ENCODE measurements at places on chromosomes 2 and 18.

GRCh38 chr2:131152074-131152473 lies 46.9 kb downstream of the PLEKHB2 start:
- DNase-seq, result no peak

DNA sequence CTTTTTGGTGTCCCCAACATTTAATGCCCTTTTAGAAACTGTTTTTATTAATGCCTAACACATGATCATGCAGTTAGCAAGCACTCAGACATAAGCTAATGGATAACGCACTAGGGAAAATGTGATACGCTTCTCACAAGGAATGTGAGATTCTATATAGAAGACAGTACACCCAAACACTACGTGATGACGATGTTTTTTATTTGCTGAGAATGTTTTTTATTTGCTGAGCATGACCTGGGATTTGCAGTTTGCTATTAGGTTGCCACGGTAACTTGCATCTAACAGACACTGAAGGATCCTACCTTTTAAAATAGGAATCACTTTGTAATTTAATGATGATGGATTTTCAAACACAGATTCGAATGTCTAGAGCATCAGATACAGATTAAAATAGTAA lies 4.9 kb downstream of the SMC6 start:
- no peak for DNase-seq

GRCh38 chr2:55590810-55591440 lies 26.5 kb downstream of the PPP4R3B start:
- no peak for DNase-seq

DNA sequence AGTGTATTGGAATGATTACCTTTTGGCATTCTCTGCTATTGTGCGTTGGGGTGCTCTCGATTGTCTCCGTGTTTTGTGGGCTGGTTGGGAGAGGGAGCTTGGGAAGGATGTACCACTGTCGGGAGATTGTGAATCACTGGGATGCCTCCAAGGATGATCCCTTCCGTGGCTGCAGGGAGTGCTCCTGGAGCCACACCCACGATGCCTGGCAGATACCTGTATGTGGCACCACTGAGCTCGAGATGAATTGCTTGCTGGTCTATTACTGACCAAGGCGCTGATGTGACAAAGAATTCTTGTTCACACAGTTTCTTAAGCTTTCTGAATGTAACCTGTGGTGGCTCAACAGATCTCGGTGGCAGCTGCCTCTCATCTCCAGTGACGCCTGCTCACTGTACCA lies 159.7 kb upstream of the LHCGR start:
- no peak for DNase-seq

- no peak for DNase-seq
These were observed 351.9 kb upstream of the SMIM21 start for GRCh38 chr18:75779450-75779849.

DNA sequence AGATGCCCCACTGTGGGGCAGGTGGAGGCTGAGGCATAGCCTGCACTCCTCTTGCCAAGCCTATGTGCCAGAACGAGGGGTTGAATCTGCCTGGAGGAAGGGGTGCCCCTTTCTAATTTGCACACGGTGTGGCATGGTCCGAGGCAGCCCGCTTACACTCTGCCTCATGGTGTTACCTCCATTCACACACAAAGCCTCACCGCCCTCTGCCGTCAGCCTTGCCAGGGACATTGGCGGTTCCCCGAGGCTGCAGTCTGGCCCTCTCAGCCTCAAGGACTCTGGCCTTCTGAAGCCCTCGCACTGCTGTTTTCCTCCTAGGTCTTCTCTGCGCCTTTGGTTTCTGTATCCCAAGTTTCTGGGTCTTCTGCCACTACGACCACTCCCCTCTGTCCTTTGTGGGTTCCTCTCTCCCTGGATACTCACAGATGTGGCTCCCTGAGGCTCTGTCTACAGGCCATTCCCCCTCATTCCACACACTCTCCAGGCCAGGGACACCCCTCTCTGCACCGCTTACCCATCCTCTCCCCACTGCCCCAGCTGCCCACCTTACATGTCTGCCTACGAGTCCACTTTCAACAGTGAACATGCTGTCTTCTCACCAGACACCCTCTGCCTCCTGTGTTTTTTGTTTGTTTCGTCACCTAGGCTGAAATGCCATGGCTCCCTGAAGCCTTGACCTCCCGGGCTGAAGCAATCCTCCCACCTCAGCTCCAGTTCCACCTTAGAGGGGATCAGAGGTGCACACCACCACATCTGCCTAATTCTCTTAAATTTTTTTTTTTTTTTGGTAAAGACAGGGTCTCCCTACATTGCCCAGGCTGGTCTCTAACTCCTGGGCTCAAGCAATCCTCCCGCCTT lies 7.9 kb upstream of the ASPRV1 start:
- no peak for DNase-seq

- no peak for DNase-seq
These were observed 32.2 kb upstream of the PIK3C3 start for GRCh38 chr18:41922841-41923240.

- no peak for DNase-seq
These were observed 32.7 kb downstream of the TMEM131 start for GRCh38 chr2:97963079-97963406.

DNA sequence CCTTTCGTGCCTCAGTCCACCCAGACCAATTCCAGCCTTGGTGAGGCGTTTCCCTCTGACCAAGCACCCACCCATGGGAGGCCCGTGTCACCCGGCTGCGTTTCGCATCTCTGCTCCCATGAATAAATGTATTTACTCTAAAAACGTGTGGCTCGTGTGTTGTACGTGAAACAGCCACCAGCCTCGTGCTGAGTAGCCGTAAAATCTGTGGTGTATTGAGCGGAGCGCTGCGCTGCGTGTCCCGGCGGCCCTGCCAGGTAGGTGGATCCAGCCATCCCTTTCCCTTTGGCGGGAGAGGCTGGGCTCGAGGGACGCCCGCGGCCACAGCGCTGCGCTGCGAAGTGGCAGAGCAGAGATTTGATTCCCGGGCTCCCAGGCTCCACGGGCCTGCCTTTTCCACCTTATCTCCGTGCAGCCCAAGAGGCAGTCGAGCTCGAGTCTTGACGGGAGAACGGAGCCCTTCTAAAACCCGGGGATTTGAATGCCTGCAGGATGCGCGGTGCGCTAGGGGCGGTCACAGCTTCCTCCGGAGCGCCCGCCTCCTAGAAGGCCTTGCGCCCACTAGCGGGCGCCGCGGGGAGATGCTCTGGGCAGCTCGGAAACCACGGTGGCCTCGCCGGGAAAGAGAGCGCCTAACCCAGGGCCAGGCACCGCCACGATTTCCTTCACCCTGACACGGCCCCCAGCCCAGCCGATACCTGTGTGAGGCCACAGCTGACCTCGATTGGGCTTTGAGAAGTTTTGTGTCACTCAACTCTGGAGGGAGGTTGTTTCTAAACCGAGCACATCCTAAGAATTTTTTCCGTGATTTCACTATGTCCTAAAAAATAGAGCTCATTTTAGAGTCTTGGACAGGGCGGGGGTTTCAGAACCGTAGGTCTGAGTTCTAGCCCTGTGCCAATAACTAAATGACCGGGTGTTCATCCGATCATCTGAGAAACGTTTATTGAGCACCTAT lies 3.9 kb upstream of the PSMD1 start:
- peak; percentile 66 for DNase-seq

GRCh38 chr2:135785032-135785431 lies 43.4 kb downstream of the UBXN4 start:
- DNase-seq, result no peak

DNA sequence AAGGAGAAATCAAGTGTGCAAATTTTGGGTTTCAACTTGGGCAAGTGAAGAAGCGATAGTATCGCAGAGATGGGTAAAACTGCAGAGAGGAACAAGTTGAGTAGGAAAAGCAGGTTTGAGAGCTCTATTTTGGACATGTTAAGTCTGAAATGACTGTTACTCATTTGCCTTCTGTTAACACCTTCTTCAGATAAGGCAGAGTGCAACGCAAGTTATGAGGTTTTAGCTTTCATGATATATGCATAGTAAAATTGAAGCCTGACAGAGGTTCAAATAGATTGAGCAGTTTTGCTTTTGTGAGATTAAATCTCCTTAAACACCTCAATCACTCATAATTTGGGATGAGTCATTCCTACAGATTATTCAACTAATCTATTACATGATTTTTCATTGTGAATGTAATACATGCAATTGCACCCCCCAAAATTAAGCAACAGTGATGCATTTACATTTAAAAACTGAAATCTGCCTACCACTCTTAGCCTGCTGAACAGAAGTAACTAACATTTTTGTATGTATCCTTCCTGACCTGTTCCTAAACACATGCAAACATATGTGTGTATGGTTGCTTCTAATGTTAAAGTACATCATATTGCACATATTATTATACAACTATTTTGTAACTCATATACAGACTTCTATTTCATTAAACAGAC lies 575.4 kb downstream of the ARHGAP15 start:
- DNase-seq, result no peak

DNA sequence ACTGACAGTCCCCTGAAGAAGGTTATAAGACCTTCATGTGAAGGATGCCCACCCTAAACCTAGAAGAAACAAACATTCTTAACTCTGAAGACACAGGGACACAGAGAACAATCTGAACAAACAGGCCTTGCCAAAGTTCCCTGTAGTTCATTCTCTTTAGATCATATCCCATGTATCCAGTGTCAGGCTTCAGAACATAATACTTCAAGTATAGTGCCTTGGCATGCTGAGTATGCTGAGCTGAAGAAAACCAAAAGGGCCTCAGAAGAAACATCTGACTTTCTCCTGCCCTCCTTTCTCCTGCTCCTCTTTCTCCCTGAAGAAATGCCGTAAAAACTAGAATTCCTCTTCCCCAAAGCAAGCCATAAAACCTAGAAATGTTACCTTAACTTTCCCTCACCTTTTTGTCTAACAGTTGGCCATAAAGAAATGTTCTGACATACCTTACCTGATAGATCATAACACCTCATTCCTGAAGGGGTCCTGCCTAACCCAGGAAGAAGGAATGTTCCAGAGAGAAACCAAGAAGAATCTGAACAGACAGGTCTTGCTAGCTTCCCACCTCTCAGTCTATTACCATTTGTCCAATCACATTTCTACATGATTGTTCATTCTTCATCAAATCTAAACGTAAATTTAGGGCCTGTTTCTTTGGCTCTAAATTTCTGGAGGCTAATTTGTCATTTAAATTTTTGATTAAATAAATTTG lies 160.1 kb upstream of the ZC3H15 start:
- DNase-seq, result no peak

- no peak for DNase-seq
These were observed 161.5 kb downstream of the PHLPP1 start for GRCh38 chr18:62876828-62877227.

DNA sequence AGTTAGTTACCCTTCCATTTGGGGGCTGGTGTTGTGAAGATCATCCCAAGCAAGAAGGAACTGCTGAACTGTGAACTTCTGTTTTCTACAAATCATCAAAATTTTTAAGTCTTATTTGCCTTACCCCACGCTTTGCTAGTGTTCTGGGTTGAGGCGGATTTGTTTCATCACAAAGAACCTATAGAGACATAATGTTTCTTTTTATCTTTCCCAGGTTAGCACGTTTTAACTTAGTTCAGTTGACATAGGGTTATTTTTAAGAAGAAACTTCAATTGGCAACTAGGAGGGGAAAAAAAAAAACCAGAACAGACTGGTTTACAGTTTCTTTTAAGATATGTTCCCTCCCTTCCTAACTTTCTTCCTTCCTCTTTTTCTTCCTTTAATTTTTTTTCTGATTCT lies 31.1 kb upstream of the CERS6 start:
- DNase-seq, result no peak

DNA sequence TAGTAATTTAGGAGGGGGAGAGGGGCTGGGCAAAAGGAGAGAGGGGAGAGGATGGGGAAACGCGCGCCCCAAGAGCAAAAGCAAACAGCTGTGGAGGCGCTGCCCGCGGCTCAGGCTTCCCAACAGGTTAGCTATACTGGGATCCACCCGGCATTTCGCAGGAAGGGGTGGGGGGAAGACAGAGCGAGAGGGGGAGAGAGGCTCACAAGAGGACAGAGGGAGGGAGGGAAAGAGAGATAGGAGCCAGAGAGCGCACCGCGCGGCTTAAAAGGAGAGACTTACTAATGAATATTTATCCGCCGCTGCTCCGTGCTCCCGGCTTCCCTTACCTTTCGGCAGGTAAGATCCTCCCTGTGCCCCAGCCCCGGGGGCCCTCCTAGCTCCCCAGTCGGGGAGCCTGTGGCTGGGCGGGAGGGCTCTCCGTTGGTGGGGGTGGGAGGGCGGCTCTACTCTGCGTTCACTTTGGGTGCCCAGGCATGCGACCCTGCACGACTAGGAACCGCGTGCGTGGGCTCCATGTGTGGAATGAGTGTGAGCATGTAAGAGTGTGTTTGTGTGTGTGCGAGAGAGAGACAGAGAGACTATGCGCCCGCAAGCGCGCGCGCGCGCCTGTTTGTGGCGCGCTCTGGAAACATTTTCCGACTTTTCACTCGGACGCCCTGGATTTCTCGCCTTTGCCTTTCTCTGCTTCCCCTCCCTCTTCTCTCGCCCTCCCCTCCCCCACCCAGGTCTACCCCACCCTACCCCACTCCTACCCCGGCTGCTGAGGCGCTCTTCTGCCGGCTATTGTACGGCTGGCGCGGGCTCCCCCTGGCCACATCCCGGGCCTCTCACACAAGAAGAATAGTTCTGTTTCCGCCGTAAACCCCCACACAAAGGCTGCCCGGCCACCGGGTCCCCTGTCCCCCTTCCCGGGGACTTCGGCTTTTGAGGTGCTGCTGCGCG lies 7.2 kb upstream of the SIX3 start:
- no peak for DNase-seq

GRCh38 chr2:241815477-241816430 lies 6.8 kb downstream of the NEU4 start:
- DNase-seq, result no peak

DNA sequence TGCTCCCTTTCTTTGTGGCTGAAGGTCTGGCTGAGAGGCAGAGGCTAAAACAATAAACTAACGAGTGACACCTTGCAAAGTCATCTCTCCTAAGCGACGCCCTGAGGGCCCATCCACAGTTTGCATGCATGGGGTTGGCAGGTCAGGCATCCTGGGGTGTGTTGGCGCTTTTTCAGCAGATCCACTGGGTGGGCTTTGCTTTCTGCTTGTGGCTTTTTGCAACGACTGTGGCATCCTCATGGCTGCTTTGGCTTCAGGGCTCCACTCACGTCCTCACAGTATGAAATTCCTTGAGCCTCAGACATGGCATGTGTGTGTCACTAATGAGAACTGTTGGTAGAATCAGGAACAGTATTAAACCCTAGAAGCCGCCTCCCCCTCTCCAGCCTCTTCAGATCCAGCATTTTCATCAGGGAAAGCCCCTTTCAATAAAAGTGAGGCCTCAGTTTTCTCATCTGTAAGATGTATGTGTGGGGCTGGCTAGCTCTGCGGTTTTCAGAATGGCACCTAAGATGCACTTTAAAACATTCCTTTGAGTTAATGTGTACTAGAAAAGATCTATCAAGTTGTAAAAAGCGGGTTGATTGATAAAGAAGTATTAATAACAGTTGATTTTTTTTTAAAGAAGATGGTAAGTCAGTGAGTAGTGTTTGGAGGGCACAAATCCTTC lies 72.5 kb downstream of the SH3BP4 start:
- no peak for DNase-seq

GRCh38 chr18:25166113-25166512 lies 185.9 kb downstream of the ZNF521 start:
- DNase-seq, result no peak

DNA sequence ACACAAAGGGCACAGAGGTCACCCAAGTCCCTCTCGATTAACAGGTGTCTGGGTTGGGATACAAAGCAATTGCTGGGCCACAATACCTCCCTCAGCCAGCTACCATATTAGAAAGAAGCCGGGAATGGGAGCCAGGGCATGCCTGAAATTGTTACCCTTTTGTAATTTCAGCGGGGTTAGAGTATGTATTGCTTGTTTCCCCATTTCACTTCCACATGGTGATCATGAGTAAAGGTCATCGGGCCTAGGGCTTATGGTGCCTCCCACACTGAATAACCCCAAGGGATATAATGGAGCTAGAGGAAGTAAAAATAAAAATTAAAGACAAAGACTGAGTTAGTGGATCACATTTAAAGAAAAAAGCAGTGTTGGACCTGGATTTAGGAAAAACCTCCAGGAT lies 437.2 kb upstream of the KLHL29 start:
- no peak for DNase-seq
